ENCODE measurements at places on chromosomes 16 and 17. TPM values are rescaled to one million over a fixed set of nuclear protein-coding genes. Genes with fewer than 3 reads are reported as not detected.
A peak's percentile ranks its signal among the peaks of the same experiment; 100 is the strongest.

DNA sequence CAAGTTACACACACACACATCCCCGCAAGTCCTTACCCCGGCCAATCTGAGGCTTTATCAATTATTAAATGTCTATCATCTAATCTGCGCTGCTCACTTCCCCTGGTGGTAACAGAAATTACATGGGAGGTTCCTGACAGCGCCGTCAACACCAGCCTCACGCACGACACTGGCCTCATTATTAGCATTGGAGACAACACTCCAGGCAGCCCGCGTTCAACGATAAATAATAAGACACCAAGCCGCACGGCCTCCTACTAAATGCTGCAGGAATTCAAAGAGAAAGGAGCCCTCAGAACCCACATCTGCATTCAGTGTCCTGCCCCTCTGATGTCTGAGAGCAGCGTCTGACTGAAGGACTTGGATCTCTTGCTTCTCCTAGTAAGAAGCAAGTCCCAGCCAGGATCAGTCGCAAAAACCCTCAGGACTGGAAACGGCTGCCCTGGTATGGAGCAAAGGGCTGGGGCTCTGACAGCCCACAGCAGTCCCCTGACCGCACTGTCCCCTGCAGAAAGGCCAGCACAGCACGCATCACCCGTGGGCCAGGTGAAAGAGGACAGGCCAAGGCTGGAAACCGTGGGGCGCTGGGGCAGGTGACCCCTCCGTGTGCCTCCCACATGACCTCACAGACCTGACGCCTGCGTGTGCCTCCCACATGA is 7.6 kb upstream of the RPH3AL start:
- H3K27me3 ChIP-seq, result no peaks in the 10 kb centered on the region
- H3K4me1 ChIP-seq, result peaks cover 4% of the 10 kb centered on the region
- H3K36me3 ChIP-seq, result no peaks in the 10 kb centered on the region
- no peak overlapping the region for H3K27ac ChIP-seq

- no peaks in the 10 kb centered on the region for H3K27me3 ChIP-seq
- H3K4me3 ChIP-seq, result no peak overlapping the region
Observed at GRCh38 chr17:68662037-68662432, 60.9 kb upstream of the FAM20A start.

The TPPP3 gene
- 56.4 TPM for total RNA-seq

- no peaks in the 10 kb centered on the region for H3K36me3 ChIP-seq
- no peaks in the 10 kb centered on the region for H3K27me3 ChIP-seq
- peaks cover 6% of the 10 kb centered on the region for H3K4me1 ChIP-seq
- DNase-seq, result no peak
- no peak overlapping the region for H3K4me3 ChIP-seq
Observed at GRCh38 chr16:14291286-14291685, 220.2 kb downstream of the MRTFB start.

GRCh38 chr17:80866050-80866793 is 125.4 kb upstream of the CHMP6 start:
- H3K27me3 ChIP-seq, result no peaks in the 10 kb centered on the region
- no peaks in the 10 kb centered on the region for H3K36me3 ChIP-seq

- DNase-seq, result no peak
- H3K36me3 ChIP-seq, result peaks cover 3% of the 10 kb centered on the region
- peak overlapping the region; percentile 86 for H3K27ac ChIP-seq
- H3K27me3 ChIP-seq, result no peaks in the 10 kb centered on the region
- H3K4me1 ChIP-seq, result no peaks in the 10 kb centered on the region
Observed at GRCh38 chr16:46745617-46746016, 2.5 kb downstream of the MYLK3 start.

The HCRT gene
- not detected for total RNA-seq

The HEATR3 gene
- total RNA-seq, result 11.7 TPM

DNA sequence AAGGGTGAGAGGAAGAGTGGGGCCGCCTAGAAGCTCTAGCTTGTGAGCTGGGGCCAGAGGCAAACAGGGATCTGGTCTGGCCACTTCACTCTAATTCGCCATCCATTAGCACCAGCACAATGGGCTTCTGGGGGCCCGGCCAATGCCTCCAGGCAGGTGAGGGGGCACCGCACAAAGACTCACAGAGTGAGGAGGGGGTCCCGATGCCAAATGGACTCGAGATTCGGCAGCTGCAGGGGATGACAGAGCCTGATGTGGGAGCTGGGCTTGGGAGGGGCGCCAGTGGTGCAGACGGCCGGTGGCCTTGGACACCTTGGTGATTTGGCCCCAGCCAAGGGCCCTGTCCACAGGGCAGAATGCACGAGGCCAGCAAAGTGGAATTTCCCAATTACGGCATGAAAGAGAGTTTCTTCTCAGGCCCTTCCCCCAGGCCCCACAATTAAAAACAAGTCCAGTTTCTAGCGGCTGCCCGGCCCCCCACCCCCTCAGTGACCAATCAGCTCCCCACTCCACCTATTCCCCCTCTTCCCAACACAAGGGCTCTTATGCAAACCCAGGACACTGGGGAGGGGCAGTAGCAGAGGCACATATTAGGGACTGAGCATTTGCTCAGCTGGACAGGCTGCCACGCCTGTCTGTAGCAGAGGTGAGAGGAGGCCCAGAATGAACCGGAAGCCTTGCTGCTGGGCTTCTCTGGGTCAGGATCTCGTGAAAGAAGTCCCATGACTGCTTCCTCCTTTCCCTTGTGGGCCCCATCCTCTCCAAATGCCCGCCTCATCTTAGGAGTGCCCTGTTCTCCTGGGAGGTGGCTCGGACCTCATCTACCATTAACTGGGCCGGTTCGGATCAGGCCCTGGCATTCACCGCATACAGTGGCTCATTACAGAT is 39.4 kb upstream of the MTSS2 start:
- no peaks in the 10 kb centered on the region for H3K36me3 ChIP-seq
- DNase-seq, result peak; percentile 85
- no peak overlapping the region for H3K4me3 ChIP-seq

The ZNF287 gene
- total RNA-seq, result 8.7 TPM

The KRTAP2-3 gene
- not detected for total RNA-seq

- H3K4me1 ChIP-seq, result peaks cover 100% of the 10 kb centered on the region
- H3K27me3 ChIP-seq, result no peaks in the 10 kb centered on the region
- DNase-seq, result no peak
- no peak overlapping the region for H3K4me3 ChIP-seq
- H3K27ac ChIP-seq, result peak overlapping the region; percentile 98
Observed at GRCh38 chr17:40323391-40324381, 14.7 kb downstream of the RARA start.

DNA sequence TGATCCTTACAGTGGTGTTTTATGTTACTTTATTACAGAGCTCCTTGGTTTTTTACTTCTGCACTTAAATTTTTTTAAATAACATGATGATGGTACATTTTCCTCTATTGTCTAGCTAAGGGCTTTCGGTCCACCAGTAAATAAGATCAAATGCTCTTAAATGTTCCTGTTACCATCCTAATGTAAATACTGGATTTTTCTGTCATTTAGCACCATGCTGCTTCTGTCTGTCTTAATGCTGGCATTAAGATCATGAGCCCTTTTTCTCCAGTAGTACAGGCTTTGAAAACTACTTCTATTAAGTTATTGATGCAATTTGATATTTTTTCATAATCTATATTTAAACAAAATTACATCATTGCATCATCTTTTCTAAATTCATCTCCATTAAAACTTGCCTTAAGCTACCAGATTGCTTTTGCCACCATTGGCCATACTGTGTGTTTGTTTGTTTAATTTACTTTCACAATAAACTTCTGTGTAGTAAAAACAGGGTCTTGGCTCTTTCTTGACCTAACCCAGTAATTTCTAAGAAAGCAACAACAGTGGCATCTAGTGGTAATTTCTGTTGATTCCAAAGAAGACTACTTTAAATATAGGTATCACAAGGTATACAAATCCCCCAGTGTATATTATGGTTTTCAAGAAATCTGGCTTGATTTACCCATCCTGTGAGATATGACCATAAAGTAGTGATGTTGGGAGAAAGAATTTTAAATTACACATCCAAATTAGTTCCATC is 9.0 kb upstream of the PHAF1 start:
- H3K4me3 ChIP-seq, result no peak overlapping the region
- DNase-seq, result no peak
- H3K36me3 ChIP-seq, result peaks cover 18% of the 10 kb centered on the region
- no peaks in the 10 kb centered on the region for H3K27me3 ChIP-seq
- no peak overlapping the region for H3K27ac ChIP-seq

The HSPB9 gene
- total RNA-seq, result not detected

DNA sequence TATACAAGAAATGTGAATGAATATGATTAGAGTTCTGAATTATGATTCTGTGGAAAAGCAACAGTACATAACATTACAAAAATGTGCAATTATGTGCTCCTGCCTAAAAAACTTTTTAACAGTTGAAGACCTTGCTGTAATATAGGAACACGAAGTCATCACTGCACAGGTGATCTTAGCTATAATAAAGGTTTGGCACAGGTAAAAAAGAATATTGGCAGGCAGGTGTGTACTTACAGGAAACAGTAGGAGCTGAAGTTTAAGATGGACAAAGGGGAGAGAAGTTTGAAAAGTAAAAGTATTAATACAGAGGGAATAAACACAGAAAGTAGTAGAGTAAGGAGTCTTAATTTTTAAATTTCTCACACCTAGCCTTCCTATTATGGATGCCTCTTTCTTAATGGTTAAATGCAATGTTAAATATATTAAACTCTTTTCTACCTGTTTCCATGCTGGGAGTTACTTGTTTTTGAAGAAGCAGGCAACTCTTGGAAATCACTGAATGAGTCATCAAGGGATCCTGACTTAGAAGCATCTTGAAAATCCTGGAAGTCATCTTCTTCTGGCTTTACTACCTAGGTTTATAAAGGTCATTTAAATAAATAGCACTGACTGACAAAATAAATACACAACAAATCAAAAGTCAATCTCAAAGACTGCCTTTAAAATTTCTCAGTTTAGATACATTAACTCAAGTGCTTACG is 40.7 kb downstream of the SYNRG start:
- DNase-seq, result no peak
- peaks cover 61% of the 10 kb centered on the region for H3K36me3 ChIP-seq
- no peak overlapping the region for H3K4me3 ChIP-seq
- no peaks in the 10 kb centered on the region for H3K4me1 ChIP-seq

Measured in right atrium auricular region (tissue), 2 donors.